ENCODE measurements at places on chromosomes 6 and 20. TPM values are rescaled to one million over a fixed set of nuclear protein-coding genes. Genes with fewer than 3 reads are reported as not detected.

- DNase-seq = no peak
Measured at GRCh38 chr20:22629927-22630326, 45.6 kb upstream of the FOXA2 start.

- no peak for DNase-seq
Measured at GRCh38 chr20:62370115-62370806, 3.1 kb upstream of the LAMA5 start.

DNA sequence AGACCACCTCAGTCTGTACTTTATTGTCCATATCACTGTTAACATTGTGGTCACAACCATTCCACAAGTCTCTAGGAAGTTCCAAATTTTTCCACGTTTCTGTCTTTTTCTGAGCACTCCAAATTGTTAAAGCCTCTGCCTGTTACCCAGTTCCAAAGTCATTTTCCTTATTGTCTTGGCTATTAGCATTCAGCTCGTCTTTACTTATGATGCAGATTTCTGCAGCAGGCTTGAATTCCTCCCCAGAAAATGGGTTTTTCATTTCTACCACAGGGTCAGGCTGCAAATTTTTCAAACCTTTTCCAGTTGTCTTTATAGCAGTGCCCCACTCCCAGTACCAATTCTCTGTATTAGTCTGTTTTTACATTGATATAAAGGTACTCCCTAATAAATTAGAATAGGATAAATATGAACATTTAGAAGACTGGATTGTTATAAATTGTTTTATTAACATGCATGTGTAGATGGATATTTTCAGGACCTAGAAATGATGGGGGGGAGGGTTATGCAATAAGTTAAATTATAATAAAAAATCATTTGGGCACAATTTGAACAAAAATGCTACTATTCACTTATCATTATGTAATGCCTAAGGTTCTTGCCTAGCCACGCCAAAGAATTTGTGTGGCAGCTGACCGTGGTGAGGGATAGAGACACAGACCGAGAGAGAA, 595.3 kb upstream of the ADGRB3 start:
- no peak for DNase-seq

- no peak for DNase-seq
Measured at GRCh38 chr20:45465491-45466266, 3.9 kb upstream of the WFDC2 start.

DNA sequence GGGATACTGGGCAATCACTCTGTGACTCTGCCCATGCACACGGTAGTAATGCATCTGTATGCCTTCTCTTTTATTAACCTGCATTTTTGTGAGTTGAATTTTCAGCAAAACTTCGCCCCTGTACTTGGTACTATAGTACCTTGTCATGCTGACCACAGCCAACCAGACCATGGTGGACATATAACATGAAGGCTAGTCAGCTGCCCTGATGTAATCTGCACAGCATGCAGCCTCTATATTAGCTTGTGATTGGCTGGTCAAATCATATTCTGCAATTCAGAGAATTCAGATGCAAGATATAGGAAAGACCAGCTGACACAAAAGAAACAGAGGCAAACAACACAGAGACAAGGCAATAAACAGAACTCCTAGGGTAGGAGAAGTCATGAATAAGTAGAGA, 200.9 kb upstream of the JARID2 start:
- DNase-seq = no peak

GRCh38 chr20:45051204-45052060, 49.5 kb downstream of the KCNS1 start:
- DNase-seq = peak; percentile 68

GRCh38 chr6:166849749-166850183, 106.6 kb downstream of the RNASET2 start:
- peak; percentile 57 for DNase-seq

The SLC22A3 gene
- total RNA-seq = not detected

The MEI4 gene
- not detected for total RNA-seq

The LRRN4 gene
- not detected for total RNA-seq

The MMP24 gene
- not detected for total RNA-seq

Data from B cell (primary cell).